Stimulated activated CD8-positive, alpha-beta memory T cell treated with anti-CD3 and anti-CD28 coated beads, Interleukin-2, amount 100 ng/mL, for 48 hours (primary cell): ENCODE measurements at places on chromosomes 11 and 22.

GRCh38 chr11:19405966-19406365 lies 165.2 kb upstream of the E2F8 start:
- no peak for DNase-seq

DNA sequence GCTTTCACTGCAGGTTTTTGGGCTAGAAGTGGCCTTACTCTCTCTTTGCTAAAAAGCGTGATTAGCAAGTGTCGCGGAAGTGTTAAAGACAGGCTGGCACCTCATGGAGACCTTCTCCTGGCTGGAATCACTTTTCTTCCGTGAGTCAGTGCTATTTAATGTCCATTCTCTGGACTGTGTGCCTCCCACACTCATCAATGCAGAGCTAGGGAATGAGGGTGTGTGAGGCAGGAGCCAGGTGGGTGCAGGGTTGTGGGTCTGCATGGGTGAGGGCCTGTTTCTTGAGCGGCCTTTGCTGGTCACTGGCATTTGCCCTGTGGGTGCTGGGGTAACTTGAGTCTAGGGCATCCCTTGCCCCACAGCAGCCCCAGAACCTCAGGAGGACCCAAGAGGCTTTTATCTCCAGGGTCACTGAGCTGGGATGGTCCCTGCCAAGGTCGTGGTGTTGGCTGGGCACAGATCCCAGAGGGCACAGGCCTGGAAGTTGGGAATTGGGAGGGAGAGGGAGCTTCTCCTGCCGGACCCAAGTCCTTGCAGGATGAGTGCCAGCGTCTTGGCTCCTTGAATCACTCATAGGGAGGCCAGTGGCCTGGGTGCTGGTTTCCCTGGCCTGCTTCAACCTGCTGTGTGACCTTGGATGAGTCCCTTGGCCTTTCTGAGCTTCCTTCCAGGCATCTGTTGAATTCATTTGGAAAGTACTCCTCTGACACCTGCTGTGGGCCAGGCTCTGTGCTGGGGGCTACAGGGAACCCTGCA lies 30.0 kb downstream of the KIAA1671 start:
- DNase-seq, result no peak

GRCh38 chr11:70478166-70478890 lies 80.0 kb downstream of the CTTN start:
- DNase-seq, result no peak

DNA sequence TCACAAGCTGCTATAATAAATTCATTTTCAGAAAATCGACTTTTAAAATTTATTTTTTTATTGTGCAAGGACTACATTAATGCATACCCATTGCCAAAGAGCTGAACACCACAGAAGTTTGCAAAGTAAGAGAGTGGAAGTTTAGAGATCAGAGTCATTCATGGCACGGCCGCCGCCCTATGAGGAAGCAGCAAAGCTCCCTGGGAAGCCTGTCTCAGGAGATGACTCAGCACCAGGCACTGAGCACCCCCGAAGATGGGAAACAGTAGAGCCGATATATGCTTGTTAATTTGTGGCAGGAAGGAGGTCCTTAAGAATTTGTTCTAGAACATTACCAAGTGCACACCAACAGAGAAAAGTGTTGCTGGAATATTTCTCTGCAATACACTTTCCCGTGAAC lies 693.7 kb downstream of the OPCML start:
- DNase-seq, result no peak

DNA sequence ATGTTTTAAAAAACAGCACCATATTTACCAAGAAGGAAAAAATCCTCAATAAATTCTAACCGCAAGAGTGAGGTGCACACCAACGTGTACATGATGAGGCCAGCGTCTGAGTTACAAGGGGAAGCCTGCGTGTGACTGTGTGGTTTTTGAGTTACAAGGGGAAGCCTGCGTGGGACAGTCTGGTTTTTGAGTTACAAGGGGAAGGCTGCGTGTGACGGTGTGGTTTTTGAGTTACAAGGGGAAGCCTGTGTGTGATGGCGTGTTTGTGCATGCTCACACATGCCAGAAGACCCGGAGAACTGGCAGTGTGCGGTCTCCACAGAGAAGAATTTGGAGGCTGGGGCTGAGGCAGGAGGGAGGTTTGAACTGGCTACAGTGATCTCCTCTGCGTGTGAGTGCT lies 1376.4 kb downstream of the TBC1D22A start:
- no peak for DNase-seq

- DNase-seq, result no peak
These were observed 18.9 kb downstream of the AP1B1 start for GRCh38 chr22:29369460-29369859.

GRCh38 chr11:130179396-130180306 lies 20.1 kb downstream of the ST14 start:
- DNase-seq, result no peak

DNA sequence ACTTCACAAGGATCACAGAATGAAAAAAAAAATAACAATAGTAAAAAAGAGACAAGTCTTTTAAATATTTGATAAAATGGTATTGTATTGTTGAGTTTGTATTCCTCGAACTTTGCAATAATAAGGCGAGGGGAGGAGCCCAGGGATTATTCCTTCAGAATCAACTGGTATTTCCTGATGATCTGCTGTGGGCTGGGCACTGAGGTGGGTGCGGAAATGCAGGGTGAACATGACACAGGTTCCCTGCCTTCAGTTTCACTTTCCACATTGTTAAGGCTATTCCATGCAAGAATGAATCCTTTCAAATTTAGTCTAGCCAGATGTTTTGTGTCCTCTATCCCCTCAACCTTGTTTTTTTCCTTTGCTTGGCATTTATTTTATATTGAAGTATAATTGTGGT lies 2.1 kb upstream of the EIF3M start:
- DNase-seq, result no peak

- no peak for DNase-seq
These were observed 10.4 kb downstream of the NUP98 start for GRCh38 chr11:3786781-3787428.

GRCh38 chr11:68803766-68804165 lies 38.0 kb downstream of the CPT1A start:
- DNase-seq, result no peak

DNA sequence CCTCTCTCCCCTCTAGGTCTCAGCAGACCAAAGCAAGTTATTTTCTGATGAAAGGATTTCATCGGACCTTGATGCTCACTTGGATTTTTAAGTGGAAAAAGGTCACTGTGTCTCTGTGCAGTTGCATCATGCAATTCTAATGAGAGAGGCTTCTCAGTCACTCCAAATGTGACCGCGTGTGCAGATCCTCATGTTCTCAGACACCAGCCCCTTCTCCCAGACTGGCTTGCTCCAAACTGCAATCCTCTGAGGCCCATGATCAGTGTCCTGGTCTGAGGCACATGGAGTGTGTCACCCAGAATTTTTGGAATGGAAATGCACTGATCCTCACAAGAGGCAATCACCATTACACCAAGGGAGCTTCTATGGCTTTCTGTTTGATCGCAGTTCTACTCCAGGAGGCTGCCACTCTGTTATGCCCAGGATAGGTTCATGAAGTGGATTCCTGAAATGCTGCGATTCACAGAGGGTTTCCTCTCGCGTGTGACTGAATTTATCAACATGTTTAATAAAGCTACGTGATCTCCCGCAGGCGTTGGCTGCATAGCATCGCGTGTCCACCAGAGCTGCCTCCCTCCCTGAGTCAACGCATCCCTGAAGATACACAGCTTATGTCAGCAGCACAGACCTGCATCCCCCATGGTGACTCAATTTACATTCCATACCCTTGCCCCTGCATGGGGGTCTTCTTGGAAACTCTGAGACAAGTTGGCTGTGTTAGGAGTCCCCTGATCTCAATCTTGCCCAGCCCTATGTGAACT lies 544.6 kb upstream of the B3GAT1 start:
- DNase-seq, result no peak

DNA sequence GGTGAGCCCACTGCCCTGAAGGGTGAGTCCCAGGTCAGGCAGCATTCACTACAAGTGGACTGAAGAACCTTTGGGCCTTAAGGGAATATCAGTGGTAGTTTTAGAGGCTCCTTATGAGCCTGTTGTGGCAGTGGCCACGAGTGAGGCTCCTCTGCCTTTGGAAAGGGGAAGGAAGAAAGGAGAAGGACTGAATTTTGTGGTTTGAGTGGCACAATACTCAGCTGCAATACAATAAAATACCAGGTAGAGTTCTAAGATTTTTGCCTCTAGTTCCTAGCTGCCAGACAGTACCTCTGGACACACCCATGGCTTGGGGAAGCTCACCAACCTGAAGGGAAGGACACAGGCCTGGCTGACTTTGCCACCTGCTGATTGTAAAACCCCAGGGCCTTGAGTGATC lies 260.9 kb downstream of the DYNC2H1 start:
- no peak for DNase-seq

GRCh38 chr11:125626288-125626950 lies 1.5 kb downstream of the CHEK1 start:
- no peak for DNase-seq

DNA sequence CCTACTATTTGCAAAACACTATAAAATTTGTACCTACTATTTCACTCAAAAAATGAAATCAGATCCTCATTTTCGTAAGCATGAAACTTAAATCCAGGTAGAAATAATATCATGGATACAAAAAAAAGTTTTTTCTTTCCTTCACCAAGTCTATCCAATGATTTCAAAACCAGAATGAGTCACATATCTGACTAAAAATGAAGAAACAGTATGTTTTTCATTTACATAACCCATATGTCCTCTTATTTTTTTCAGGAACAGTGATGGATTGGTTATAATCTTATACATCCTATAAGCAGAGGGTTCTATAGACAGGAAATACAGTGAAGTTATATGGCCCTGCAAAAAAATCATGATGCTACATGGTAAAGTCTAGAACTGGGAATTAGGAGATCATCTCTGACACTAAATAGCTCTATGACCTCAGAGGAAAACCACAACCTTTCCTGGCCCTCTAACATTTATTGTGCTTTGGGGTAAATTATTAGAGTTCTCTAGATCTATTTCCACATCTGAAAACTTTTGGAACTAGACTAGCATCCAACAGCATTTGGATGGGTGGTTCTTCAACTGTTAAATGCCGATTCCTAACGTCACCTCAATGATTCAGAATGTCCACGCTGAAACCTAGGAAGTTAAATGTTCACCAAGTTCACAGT lies 10.9 kb downstream of the MTMR2 start:
- no peak for DNase-seq

DNA sequence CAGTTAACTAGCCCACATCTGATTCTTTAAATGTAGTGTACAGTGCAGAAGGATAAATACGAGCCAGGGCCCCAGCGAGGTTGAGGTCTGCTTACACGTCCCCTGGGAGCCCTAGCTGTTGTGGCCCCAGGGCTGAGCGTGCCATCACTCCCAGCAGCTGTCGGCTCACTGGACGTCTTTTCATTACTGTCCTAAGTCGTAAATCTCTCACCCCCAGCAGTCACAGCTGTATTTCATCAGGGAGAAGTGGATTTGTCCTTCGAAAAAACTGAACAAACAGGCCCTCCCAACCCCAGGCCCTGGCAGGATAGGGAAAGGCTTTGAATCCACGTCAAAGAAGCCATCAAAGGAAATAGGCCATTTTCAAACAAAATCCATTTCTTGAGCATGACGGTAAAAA lies 110.4 kb upstream of the CSNK2A3 start:
- DNase-seq, result no peak

GRCh38 chr11:115706626-115707135 lies 202.5 kb upstream of the CADM1 start:
- DNase-seq, result no peak

GRCh38 chr11:45324459-45324858 lies 38.3 kb upstream of the SYT13 start:
- DNase-seq, result no peak

GRCh38 chr22:42473484-42474193 lies 41.4 kb upstream of the NFAM1 start:
- no peak for DNase-seq

GRCh38 chr11:66878474-66878873 lies 21.6 kb downstream of the LRFN4 start:
- DNase-seq, result no peak

GRCh38 chr11:94880216-94880615 lies 93.1 kb downstream of the CWC15 start:
- DNase-seq, result no peak
